ENCODE measurements at places on chromosomes 4 and X. TPM values are rescaled to one million over a fixed set of nuclear protein-coding genes. Genes with fewer than 3 reads are reported as not detected.

The DCX gene
- not detected for total RNA-seq

DNA sequence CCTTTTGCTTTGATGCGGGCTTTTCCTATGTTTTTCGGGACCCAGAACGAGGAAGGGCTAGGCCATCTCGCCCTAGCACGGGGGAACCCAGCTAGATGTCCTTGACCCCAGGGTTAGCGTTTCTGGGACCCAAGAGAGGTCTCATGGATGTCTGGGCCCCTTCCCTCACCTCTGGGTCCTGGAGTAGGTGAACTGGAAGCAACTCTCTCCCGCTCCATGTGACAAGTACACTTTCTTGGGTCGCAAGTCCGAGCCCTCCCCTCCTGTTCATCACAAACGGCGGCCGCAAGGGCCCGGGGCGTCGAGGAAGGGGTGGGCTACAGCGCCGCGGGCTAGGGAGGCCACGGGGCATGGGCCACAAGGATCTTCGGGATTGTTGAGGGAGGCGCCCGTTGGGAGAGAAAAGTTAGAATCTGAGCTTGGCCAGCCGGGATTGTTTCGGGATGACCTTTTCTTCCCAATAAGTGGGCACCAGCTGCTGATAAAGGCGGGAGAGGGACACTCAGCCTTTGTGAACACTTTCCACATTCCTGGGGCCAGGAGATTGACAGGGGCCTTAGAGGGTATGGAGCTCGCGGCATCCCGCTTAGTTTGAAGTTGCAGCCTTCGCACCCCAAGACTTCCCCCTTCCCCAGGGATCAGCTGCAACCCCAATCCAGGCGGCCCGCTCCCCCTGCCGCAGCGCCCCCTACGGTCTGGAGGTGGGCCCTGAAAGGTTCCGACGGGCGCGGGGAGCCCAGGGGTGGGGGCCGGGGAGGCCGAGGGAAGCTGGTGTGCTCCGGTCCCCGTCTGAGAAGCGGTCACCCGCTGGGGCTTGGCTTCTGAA lies 136.9 kb upstream of the ZIC3 start:
- no peak for DNase-seq
- H3K27me3 ChIP-seq, result peaks cover 59% of the 10 kb centered on the region
- H3K36me3 ChIP-seq, result no peaks in the 10 kb centered on the region
- H3K27ac ChIP-seq, result no peak overlapping the region
- peaks cover 16% of the 10 kb centered on the region for H3K4me1 ChIP-seq

The IGSF1 gene
- total RNA-seq, result not detected

DNA sequence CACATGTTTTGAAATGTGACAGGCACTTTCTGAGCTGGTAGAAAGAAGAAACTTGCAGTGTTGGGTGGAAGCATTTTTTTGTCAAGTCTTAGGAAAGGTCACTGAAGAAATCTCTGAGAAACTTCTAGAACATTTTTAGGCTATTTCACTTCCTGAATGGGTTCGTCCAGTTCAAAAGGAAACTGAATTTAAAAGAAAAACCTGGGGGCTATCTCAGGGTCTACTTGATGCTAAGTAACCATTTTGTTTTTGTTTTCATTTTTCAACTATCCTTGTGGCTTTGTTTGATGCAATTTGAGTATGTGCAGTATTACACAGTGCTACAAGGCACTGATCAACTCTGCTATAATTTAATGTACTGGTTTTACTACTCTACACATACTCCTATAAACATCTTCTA lies 34.0 kb upstream of the AMOT start:
- H3K27me3 ChIP-seq, result peaks cover 32% of the 10 kb centered on the region
- no peaks in the 10 kb centered on the region for H3K4me1 ChIP-seq
- H3K27ac ChIP-seq, result no peak overlapping the region
- DNase-seq, result no peak

- H3K36me3 ChIP-seq, result no peaks in the 10 kb centered on the region
- no peak overlapping the region for H3K4me3 ChIP-seq
- no peak for DNase-seq
- H3K27me3 ChIP-seq, result peaks cover 21% of the 10 kb centered on the region
Measured at GRCh38 chrX:15870310-15870709, 15.7 kb upstream of the AP1S2 start.
